ENCODE measurements at places on chromosomes 11 and 22.

- no peak for DNase-seq
These were observed 78.1 kb upstream of the ALKBH3 start for GRCh38 chr11:43802509-43802908.

GRCh38 chr22:38631724-38632123 is 24.5 kb downstream of the FAM227A start:
- no peak for DNase-seq

DNA sequence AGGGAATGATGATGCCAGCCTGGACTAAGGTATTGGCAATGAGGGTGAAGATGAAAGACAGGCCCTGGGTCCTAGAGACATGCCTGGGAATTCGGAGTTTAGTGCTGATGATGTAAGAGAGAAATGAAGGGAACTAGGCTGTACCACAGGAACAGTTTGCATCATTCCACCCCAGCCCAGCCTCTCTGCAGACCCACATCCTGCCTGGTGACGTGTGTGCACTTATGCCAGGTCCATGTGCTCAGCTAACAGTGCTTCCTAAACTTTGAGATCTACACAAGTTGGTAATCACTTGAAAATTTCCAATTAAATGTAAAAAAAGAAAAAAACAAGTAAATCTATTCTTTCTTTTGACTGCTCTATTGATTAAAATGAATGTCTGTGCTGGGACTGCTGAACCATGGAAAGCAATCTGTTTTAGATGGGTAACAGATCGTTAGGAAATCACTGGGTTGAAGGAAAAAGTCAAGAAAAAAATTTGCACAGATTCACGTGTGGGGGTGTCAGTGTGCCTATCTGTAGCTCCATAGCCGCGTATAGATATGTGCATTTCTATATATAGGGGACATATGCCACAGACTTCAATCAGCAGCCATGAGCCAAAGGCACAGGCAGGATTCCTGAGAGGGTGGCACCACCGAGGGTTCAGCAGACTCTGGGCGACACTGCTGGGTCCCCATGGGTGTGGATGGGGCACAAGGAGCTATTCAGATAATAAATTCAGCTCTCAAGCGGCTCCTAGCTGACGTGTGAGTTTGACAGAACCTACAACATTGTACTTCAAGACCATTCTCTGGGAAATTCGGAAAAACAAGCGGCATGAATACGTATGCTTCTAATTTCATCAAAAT is 131.1 kb upstream of the OPCML start:
- DNase-seq: no peak

DNA sequence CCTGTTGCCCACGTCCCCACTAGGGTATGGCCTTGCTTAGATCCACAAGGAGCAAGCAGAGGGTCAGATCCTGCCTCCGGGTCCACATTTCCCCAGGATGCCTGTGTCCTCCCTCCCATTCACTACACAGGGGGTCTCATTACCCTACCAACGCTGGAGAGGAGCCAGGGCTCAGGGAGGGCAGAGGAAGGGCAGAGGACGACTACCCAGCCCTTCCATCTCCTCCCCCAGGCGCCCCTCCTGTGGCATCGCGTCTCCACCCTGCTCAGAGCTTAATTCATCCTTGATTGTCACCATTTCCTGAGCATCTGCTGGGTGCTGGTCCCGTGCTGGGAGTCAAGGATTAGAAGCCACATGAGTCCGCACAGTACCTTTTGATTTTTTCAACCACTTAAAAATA is 5.0 kb downstream of the NFAM1 start:
- DNase-seq: no peak

DNA sequence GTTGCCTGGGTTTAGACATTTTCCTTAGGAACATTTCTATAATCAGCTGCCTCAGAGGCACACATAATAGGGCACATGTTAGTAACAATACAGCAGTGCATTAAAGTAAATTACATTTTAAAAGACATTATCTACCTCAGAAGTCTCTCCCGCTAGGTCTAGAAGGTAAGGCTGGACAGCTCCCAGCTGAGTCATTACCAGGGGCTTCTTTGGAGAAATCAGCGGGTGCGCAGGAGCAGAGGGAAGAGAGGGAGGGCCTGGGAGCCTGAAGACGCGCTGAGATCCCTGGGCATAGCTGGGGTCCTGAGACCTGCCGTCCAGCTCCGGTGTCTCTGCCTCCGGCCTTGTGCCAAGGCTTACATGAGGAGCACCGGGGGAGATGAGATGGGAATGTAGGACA is 67.7 kb downstream of the TMPRSS5 start:
- DNase-seq: no peak

DNA sequence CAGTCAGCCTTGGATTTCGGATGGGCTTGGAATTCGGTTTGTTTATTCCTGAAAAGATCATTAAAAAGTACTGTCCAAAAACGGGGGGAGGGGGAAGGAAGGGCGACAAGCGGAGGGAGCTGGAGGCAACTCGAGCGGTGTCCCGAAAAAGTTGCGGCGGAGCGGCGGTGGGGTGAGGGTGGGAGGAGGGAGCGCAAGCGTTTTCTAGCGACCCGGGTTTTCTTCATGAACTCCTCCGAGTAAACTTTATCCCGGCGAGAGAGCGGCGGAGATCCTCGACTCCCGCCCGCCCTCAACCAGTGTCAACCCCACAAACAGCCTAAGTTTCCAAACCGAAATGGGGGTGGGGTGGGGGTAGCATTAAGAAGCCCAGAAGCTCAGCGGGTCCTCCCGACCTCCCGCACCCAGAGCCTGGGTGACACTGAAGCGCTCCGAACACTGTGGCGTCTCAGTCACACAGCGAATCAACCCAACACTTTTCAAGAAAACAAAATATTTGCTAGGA is 133.0 kb upstream of the C11orf58 start:
- no peak for DNase-seq

GRCh38 chr22:44536411-44536810 is 38.4 kb upstream of the RTL6 start:
- DNase-seq: no peak

GRCh38 chr11:13926981-13927380 is 35.5 kb upstream of the SPON1 start:
- DNase-seq: no peak

DNA sequence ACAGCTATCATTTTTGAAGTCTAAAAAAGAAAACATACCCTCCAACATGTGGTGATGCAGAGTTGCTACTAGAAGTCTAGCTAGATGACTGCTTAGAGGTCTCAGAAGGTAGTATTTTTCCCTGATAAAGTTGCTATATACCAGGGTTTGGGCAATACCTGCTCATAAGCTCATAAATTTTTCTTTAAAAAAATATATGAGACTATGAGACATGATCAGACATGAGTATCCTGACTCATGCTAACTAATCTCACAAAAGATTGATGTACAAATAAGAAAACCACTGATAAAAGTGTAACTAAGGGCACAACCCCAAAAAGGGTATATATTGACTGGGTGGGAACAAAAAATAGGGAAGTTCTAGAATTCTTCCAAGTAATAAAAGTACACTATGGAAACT is 740.9 kb downstream of the METTL15 start:
- no peak for DNase-seq

DNA sequence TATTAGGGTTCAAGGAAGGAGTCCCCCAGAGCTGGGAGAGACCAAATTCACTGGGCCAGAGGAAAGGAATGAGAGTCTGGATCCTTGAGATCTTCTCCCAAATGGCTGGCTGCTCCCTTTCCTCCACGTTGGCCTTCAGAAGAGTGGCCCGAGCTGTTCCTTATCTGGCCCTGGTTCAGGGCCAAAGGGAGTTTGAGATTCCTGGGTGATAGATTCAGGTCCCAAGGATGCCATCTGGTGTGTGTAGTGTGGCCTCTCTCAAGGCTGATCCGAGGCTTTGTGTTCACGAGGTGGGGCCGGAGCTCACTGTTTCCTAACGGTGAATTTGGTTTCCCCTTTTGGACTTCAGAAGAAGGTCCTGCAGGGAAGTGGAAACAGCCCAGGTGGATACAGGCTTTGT is 17.4 kb upstream of the ABCC8 start:
- DNase-seq: no peak

DNA sequence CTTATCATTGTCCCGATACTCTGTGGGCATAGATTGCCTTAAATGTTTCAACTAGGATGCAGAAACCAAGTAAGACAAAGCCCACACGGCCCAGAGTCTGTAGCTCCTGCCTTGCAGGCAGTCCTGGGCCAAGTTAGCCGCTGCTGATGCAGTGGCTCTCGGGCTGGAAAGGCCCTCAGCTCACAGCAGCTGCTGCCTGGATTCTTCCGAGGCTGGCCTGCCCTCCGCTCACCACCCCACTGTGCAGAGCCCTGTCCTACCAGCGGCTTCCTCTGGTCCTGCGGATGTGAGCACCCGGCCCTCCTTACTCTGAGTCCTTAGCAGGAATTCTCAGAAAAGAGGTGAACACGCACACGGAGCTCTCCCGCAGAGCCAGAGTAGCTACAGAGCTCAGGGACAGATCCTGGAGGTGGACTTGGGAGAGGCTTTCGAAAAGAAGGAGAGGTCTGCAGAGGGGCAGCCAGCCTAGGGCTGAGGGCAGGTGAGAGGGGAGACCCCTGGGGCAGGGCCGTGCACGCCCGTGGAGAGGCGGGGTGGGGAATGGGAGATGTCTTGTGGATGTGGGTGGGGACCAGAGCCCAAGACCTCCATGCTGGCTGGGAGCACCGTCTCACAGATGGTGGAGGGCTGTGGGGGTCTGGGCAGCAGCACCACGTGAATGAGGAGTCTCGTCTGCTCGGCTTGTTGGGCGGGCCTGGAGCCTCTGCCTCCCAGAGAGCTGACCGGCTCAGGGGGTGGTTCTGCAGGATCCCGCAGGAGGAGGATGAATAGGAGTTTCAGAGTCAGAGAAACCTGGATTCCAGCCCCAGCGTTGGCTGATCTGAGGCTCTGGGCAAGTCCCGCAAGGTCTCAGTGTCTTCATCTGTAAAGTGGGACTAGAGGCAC is 117.4 kb upstream of the B3GAT1 start:
- no peak for DNase-seq

- no peak for DNase-seq
These were observed 47.8 kb downstream of the C2CD3 start for GRCh38 chr11:74123008-74123448.

- peak; percentile 42 for DNase-seq
These were observed 2.1 kb downstream of the MED15 start for GRCh38 chr22:20509344-20510047.

DNA sequence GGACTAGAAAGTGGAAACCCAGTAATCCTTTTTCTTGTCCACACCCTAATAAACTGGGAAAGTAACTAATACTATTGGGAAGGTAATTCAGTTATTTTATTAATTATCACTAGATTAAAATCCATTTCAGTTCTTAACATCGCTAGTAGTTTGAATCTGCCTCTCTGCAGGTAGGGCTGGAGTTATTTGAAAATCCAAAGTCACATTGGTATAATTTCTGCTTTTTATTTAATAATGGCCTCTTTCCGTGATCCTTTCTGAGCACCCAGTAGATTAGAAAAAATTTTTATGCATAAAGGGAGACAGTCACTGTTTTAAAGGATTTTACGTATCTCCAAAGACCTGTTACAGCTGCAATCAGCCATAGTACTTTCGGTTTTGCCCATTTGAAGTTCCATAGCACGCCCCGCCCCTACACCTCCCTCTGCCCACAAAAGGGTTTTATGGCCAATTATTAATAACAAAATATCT is 605 bp upstream of the COPB1 start:
- peak; percentile 19 for DNase-seq

GRCh38 chr11:122156940-122157382 is 40.9 kb upstream of the BLID start:
- DNase-seq: no peak

GRCh38 chr11:79438631-79439409 is 2.0 kb downstream of the TENM4 start:
- no peak for DNase-seq

DNA sequence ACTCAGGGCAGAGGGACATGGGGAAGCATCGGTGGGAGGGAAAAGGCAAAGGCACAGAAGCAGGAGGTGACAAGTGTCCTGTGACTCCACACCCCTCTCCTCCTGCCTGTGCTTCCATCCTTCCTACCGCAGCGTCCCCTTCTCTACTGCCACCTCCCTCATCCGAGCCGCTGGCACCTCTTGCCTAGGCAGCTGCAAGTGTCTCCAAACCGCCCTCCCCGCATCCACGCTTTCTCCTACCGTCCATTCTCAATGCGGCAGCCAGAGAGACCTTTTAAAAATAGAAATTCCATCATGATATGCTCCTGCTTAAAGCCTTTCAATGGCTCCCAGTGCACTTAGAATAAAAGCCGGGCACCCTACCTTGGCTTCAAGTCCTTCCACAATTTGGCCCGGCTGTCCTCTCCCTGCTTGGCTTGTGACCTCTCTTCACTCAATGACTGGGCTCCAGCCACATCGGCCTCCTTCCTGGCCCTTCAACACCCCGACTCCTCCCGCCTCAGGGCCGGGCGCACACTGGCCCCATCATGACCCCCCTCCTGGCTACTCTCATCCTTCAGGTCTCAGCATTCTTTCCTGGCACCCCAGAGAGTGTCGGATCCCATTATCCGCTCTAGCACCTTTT is 16.5 kb downstream of the LRRC10B start:
- no peak for DNase-seq

- no peak for DNase-seq
These were observed 30.4 kb downstream of the KIF18A start for GRCh38 chr11:28077521-28077920.

DNA sequence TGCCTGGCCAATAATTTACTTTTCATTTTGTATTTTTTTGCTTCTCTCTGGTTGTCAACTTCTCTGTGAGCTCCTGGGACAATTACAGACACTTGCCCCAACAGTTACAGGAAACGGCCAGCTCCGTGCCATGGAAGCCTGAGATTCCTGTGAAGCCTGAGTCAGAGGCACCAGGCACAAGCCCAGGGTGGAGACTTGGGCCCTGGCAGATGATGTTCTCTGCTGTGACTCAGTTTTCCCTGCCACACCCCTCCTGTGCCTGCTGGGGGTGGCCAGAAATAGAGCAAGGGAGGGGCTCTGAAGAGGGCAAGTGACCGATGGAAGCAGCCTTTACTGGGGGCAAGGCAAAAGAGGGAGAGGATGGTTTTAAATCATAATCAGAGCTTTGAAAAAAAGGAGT is 4.9 kb downstream of the ATP5MGL start:
- no peak for DNase-seq

GRCh38 chr11:28169816-28170215 is 61.6 kb downstream of the METTL15 start:
- DNase-seq: no peak

- DNase-seq: no peak
These were observed 8.9 kb upstream of the NLRP6 start for GRCh38 chr11:269146-269890.

DNA sequence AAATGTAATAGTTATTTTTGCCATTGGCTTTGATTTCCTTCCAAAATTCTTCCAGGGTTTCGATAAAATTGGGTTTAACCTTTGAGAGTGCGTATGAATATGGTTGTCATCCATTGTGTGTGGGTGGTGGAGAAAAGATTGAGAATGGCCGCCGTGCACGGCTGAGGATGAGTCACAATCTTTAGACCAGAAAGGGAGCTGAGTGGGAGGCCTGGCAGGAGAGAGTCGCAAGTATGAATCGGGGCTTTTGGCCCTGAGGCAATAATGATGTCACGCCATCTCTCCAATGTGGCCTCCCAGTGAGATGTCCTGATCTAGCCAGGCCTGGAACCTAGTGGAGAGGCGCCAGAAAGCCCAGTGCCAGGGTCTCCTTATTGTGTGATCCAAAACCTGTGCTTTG is 33.1 kb upstream of the SMPD1 start:
- no peak for DNase-seq

All from stimulated activated CD8-positive, alpha-beta memory T cell treated with anti-CD3 and anti-CD28 coated beads, Interleukin-4, amount 100 ng/mL, for 4 hours (primary cell).